ENCODE measurements at places on chromosomes 4 and X. TPM values are rescaled to one million over a fixed set of nuclear protein-coding genes. Genes with fewer than 3 reads are reported as not detected.

GABRE gene
- 14.5 TPM for total RNA-seq

OTC gene
- total RNA-seq: not detected

CLIC2 gene
- total RNA-seq: 0.19 TPM

TENM3 gene
- total RNA-seq: 1.6 TPM

GAB1 gene
- total RNA-seq: 2.9 TPM

LPAR4 gene
- total RNA-seq: not detected

AREG gene
- 21.5 TPM for total RNA-seq

CXCL1 gene
- total RNA-seq: 6.2 TPM

TET2 gene
- total RNA-seq: 2.4 TPM

SLITRK2 gene
- not detected for total RNA-seq

FGA gene
- total RNA-seq: 18.7 TPM

PABPC1L2A gene
- total RNA-seq: not detected

SEPTIN6 gene
- 10.8 TPM for total RNA-seq

REPS2 gene
- total RNA-seq: 1.6 TPM

IL1RAPL1 gene
- not detected for total RNA-seq

DGAT2L6 gene
- total RNA-seq: not detected

PSMD10 gene
- 76.5 TPM for total RNA-seq

ZFYVE28 gene
- total RNA-seq: 1.8 TPM

RNF212 gene
- total RNA-seq: 2.8 TPM

C1QTNF7 gene
- total RNA-seq: not detected

FATE1 gene
- total RNA-seq: 0.17 TPM

CENPVL2 gene
- total RNA-seq: not detected

NEUROG2 gene
- 0.03 TPM for total RNA-seq

DNAAF6 gene
- total RNA-seq: not detected

ZNF718 gene
- 0.40 TPM for total RNA-seq
